T-helper 2 cell (primary cell): ENCODE measurements at places on chromosomes 2 and 18.

- no peak for DNase-seq
Observed at GRCh38 chr2:88481691-88482336, 29.3 kb upstream of the FOXI3 start.

GRCh38 chr18:59697236-59697932 is at the start of gene CCBE1:
TSS of gene CCBE1 (minus strand) at chr18:59697423.
- peak; percentile 36 for DNase-seq

- no peak for DNase-seq
Observed at GRCh38 chr18:36895606-36896005, 66.7 kb downstream of the KIAA1328 start.

DNA sequence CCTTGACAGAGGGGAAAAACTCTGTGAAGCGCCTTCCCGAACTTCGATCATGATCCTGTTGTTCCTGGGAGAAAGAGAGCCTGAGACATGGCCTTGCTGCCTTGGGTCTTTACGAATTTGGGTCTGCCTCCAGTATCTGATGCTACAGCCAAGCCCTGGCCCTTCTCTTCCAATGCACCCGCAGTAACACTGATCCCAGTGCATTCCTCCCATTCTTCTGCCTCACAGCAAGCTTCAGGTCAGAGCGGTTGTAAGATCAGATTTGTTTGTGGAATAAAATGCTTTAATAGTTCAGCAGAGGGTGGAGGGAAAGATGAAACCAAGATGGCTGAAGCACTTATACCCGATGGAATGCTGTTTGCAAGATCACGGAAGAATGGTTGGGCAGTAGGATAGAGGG is 196.7 kb upstream of the SIX2 start:
- DNase-seq = no peak
